ENCODE measurements at places on chromosomes 7 and 10. TPM values are rescaled to one million over a fixed set of nuclear protein-coding genes. Genes with fewer than 3 reads are reported as not detected.

DNA sequence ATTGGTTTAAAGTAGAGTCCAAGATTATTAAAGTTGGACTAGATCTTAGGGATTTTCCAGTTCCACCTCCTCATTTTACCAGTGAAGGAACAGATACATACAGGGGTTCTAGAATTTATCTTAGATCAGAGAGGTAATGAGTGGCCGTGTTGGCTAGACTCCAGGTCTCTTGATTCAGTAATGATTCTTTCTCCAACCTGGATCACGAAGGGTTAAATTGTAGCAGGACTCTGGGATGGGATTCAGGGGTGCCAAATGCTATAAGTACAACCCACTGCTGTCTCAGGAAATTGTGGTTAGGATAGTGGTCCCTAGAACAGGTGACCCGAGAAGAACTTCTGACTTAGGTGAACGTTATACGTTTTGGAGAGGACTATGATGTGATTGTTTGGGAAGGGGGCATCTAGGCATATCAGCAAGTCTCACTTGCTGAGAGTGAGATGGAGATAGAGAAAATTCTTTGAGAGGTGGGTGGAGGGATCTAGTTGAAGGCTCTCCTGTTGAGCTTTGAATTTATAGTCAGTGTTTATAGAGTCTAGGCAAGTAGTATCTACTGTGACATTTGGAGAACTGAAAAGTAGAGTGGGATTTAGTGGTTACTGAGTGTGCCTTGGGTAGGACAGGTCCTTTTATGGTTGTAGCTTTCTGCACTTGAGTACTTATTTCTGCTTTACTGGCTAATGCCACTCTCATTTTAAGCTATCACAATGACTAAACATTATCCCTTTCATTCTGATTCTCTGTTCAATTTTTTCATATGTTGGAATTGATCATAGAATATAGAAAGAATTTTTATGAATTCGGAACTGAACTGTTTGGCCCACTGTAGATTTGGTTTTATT lies 58.3 kb downstream of the ST7 start:
- DNase-seq, result no peak

DNA sequence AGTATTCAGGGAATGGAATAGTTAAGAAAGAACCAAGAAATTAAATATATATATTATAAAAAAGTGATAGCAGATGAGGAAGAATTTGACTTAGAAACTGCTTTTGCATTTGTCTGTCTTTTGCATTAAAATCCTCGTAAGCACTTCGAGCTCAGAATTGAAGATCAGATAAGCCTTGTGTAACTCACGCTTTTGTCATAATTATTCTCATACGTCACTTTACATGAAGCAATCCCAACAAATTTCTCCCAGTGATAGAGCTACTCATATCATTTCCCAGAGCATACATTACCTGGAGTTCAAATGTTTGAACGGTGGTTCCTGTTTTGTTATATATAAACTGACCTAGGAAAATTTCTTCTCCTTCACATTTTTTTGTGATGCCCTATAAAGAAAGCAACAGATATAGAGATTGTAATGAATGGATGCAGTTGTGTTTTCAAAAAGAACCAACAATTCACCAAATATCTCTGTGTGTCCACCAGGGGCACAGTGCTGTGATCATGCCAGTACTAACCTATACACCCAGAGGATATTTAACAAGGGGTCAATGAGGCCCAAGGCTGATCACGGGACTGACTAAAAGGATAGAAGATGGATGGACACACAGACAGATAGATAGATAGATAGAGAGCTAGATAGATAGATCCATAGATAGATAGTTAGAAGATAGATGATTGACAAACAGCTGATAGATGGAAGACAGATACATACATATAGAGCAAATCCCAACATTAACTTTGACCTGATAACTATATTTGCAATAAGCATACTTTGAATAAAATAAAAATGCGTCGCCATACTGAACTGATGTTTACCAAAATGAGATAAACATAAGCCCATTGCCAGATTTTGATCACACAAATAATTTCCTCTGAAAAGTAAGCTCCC lies 9.3 kb upstream of the HUS1 start:
- no peak for DNase-seq

- DNase-seq, result no peak
Observed at GRCh38 chr10:73456187-73456890, 23.0 kb upstream of the MSS51 start.

DNA sequence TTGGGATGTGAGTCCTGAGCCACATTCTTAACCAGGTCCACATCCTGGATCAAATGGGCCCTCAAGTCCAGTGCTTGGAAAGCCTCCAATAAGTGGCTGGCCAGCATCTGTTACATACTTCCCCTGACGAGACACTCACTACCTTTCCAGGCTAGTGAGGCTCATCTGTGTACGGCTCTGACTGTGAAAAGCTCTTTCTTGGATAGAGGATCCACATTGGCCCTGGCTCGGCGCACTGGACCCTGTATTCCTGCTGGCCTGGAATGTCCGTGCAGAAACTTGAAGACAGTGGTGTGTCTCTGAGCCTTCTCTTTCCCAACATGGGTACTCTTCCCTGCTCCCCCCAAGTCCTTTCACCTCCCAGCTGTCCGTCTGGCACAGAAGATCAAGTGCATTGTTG lies 35.5 kb downstream of the MYL10 start:
- DNase-seq, result no peak

- DNase-seq, result no peak
Observed at GRCh38 chr10:53108317-53108934, 335.8 kb upstream of the MBL2 start.

GRCh38 chr10:101619983-101620382 lies 31.9 kb downstream of the DPCD start:
- DNase-seq, result no peak

DNA sequence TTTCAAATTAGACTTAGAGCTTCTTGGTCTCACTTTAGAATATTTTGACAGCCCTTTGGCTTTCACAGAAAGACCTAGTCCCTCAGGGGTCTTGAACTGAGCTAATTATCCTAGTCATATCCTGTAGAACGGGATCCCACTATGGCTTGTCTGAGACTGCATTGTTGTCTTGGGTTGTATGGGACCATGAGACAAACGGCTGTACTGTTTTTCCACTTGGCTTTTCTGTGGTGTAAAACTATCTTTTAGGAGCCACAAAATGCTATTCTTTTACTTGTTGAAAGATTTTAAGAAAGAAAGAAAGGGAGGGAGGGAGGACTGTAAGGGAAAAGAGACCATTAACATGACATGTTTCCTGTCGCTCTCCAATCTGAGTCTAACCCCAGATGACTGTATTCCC lies 432.5 kb downstream of the AUTS2 start:
- no peak for DNase-seq

- peak; percentile 57 for DNase-seq
Observed at GRCh38 chr7:98807068-98808048, 62.5 kb downstream of the TMEM130 start.

DNA sequence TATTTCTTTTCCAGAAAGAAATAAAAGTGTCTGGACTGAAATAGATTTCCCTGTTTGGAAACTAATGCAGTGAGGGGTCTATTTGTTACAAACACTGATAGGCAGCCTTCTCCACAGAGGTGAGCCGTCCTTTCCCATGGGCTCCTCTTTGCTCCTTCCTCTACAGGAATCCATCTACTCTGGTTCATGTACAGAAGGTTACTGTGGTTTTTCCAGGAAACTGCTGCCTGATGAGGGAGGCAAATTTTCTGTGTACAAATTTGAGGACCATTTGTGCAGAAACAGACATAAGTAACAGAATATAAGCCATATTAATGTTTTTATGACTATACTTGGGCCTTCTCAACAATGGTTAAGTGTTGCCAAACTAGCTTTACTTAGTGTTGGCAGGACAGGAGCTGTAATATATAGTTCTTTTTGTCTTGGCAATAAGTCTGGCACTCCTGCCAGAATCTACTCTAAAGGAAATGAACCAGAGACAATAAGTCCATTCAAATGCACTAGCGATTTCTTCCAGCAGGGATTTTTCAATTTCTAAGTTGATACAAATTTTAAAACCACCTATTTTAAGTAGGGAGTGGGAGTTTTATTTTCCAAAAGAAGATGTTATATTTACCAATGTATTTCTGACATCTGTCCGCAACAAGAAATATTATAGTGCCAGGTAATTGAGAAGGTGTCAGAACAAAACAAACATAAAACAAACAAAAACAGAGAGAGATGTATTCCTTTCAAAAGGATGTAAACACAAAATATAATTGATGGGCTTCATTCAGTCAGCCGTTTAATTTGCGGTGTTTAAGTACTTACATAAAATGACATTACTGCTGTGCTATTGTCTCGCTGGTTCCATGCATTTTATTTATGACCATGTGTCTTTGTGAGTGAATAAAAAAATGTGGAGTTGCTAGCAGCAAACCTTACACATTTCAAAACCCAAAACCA lies 91.0 kb upstream of the NFE2L3 start:
- DNase-seq, result no peak

DNA sequence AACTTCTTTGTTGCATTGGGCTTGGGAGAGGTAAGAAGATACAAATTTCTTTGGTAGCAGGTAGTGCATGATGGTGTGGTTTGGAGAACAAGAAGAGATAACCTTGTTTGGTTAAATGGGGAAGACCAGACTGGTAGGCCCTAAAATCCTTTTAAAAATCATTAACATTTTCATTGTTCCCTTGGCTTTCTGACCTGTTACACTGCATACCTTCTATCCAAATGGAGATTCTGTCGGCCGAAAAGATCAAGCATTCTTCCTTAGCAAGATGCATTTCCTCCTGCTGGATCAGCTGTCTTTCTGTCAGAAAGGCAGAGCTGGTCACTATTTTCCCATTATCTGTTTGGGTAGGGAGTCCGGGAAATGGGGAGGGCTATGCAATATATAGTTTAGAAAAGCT lies 33.7 kb downstream of the AGK start:
- DNase-seq, result no peak

DNA sequence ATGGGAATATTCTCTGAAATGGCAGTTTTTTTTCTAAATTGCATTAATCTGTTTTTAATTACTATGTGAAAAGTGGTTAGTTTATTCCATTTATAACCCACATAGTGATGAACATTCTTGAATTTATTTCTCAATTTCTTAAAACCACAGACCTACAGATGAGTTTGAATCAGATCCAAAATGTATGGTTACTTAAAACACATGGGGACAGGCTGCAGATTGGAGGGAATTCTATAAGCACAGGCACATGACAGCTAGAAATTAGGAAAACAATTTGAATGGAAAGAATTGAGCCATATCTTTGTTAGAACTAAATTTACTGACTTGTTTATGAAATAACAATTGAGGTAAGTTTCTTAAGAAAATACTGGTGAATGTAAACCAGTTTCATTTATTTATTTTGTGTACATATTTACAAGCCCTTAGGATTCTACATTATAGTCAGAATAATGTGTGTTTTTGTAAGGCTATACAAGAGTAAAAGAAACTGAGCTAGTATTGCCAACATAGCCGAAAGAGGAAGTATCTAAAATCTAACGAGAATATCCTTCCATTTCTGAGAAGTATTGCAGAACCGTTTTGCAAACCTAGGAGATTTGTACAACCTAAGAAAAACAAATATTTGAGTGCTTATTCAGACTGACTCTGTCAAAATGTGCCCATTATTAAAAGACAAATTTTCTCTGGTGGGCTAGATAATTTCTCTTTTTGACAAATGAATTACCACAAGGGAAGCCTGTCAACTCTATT lies 434.3 kb upstream of the SEMA3D start:
- peak; percentile 3 for DNase-seq

GRCh38 chr10:79103129-79103528 lies 34.4 kb downstream of the ZMIZ1 start:
- no peak for DNase-seq

DNA sequence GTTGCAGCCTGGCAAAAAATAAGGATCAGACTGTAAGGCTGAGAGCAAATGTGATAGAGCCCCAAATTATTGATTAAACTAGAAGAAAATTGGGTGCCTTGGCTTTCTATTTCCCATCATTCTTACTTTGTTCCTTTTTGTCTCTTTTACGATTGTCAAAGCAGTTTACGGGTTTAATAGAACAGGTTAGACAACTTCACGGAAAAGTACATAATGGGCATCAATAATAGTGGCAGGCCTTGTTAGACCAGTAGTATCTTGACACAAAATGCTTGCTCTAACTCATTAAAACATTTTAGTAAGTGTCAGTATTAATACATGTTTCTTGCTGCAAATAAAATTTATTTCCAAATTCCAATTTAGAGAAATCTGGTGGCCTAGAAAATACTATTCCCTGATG lies 14.5 kb upstream of the GGCT start:
- peak; percentile 45 for DNase-seq

DNA sequence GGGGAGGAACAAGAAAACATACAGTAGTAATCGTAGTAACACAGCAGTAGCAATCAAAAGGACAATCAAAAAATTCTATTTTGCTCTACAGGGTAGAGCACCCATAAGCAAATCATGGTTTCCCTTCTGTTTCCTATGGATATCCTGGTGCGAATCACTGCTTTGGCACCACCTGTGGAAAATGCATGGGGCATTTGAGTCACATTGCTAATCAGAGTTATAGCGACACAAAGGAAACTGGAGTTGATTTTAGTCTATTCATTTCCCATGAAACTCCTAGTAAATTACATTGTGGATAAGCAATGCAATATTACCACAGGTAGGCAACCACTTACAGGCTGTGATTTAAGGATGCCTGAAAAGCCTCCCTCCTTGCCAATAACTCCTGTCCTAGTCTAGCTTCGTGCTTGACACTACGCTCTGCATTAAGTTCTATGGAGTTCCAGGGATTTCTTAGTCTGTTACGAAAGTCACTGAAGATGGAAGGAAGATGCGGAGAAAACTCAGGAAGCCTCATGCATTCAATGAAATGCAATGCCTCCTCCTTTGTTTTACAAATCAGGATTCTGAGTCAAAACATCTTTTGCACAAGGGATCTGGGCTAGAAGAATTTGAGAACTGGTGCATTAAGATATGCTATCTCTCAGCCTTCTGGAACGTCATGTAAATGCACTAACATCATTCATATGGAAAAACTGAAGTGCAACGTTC lies 188.4 kb downstream of the DGKI start:
- DNase-seq, result peak; percentile 39

DNA sequence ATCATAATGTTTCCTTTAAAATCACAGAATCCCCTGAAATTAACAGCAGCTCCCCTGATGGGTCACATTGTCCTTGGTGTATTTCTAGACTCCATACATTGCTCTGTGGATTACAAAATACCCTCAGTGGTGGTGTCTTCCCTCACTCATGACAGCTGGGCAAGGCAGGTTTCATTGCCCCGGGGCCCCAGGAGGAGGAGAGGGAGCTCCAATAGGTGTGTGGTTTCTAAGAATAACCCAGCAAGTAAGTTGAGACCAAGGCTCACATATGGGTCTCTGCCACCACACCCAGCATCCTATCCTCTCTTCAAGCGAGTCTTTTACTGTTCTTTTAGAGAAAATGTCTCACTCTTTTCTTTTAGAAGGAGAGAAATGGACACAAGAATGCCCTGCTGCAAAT lies 63.6 kb downstream of the PKD1L1 start:
- DNase-seq, result no peak

FGFR2 gene
- 204 TPM for total RNA-seq

ASIC3 gene
- 2.2 TPM for total RNA-seq

ZNF425 gene
- total RNA-seq, result 5.1 TPM

UBTD1 gene
- 16.9 TPM for total RNA-seq

CLDN15 gene
- 7.5 TPM for total RNA-seq

NPSR1 gene
- not detected for total RNA-seq

INA gene
- total RNA-seq, result 1.4 TPM

Data from umbilical cord (tissue), 2 donors.